ENCODE measurements at places on chromosomes 12 and 14.

- no peak for DNase-seq
Measured at GRCh38 chr12:113758165-113758924, 207.8 kb downstream of the RBM19 start.

DNA sequence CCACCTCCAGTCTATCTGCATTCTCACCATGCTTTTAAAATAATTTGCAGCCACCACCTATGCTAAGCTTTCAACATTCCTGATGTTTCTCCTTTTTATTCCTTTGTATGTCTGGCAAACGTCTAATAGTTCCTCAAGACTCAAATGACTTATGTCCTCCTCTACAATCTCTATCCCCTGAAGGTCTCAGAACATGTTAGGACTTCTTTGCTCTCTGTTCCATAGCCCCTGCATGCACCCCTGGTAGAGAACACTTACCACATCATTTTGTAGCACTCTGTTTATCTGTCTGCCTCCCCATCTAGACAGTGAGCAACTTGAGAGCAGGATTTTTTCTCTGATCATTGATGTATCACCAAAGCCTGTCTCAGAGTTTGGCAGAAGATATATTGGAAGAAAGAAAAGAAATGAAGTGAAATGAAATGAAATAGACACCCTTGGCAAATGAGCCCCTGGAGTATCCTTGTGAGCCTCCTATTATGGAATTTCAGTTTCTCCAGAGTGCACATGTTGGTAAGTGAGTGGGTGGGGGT is 1231.2 kb upstream of the FLRT2 start:
- no peak for DNase-seq

GRCh38 chr14:32925439-32925838 is 13.2 kb upstream of the NPAS3 start:
- no peak for DNase-seq

GRCh38 chr14:96055065-96055752 is 16.0 kb downstream of the C14orf132 start:
- peak; percentile 87 for DNase-seq

- DNase-seq, result no peak
Measured at GRCh38 chr12:49689237-49689636, 18.0 kb downstream of the FMNL3 start.
